RKO (cell line): ENCODE measurements at places on chromosomes 3 and 15.
A peak's percentile ranks its signal among the peaks of the same experiment; 100 is the strongest.

- DNase-seq = no peak
These were observed 81.5 kb downstream of the CSNK1G1 start for GRCh38 chr15:64274341-64274950.

DNA sequence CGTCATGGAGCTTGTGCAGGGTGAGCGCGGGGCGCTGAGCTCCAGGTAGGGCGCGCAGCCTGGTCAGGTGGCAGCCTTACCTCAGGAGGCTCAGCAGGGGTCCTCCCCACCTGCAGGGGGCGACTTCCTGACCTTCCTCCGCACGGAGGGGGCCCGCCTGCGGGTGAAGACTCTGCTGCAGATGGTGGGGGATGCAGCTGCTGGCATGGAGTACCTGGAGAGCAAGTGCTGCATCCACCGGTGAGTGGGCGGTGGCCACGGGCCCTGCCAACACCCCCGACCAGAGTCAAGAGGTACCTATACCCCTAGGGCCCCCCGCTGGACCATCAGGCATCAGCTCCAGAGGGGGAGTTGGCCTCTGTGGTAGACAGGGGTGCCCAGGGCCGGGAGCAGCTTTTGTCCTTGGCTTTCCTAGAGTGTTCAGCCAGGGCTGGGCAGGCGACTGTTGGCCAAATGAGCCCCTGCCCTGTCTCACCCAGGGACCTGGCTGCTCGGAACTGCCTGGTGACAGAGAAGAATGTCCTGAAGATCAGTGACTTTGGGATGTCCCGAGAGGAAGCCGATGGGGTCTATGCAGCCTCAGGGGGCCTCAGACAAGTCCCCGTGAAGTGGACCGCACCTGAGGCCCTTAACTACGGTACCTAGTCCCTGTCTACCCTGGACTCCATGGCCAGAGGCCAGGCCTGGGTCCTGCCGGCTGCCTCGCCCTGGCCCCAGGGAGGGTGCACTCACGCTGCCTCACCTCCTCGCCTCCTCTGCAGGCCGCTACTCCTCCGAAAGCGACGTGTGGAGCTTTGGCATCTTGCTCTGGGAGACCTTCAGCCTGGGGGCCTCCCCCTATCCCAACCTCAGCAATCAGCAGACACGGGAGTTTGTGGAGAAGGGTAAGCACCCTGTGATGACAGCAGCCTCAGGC lies 9.1 kb downstream of the FES start:
- DNase-seq = no peak

- DNase-seq = no peak
These were observed 129.3 kb upstream of the UBE2E2 start for GRCh38 chr3:23073724-23074305.

- DNase-seq = no peak
These were observed 398.1 kb downstream of the NSUN3 start for GRCh38 chr3:94460931-94461330.

DNA sequence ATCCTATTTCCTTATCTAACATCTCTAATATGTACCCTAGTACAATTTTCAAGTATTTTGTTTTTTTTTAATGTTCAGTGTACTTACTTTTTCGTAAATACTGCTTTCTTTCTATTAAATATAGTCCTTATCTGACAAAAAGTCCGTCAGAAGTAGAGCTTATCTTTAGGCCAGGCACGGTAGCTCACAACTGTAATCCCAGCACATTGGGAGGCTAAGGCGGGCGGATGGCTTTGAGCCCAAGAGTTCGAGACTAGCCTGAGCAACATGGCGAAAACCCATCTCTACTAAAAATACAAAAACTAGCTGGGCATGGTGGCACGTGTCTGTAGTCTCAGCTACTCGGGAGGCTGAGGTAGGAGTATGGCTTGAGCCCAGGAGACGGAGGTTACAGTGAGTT lies 41.1 kb downstream of the USP3 start:
- DNase-seq = no peak

DNA sequence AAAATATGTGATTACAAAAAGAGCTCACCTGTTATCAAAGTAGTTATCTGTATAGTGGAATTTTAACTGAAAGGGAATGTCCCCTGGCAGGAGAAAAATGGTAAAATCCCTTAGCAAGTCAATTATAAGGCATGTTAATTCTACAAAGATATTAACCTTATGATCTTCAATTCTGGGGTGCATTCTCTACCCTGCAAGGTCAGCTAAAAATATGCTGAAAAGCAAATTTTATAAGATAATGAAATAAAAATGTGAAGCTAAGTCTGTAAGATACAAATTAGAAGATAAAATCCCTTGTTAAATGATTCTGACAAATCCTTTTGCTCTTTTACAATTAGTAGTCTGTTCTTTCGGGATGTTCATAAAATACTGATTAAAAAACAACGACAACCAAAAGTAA lies 109.8 kb downstream of the BBX start:
- no peak for DNase-seq

GRCh38 chr3:185330238-185330637 lies 32.7 kb upstream of the MAP3K13 start:
- DNase-seq = no peak

GRCh38 chr3:148464246-148464645 lies 233.5 kb upstream of the AGTR1 start:
- DNase-seq = no peak

DNA sequence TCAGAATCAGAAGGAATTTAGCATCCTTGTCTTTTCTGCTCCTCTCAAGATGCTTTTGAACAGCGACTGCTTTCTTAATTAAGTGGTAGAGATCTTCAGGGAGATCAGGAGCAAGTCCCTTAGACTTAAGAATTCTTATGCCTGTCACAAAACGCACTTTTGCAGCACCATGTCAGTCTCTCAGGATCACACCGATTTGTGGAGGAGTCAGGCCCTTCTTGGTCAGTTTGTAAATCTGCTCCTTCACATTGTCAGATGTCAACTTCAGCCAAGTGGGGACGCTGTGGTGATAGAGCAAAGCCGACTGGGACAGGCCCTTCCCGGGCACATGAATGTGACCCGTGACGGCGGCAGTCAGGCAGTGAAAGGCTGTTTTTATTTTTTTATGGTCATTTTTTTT lies 35.7 kb upstream of the MYZAP start:
- no peak for DNase-seq

GRCh38 chr15:73744293-73744692 lies 8.9 kb downstream of the INSYN1 start:
- no peak for DNase-seq

DNA sequence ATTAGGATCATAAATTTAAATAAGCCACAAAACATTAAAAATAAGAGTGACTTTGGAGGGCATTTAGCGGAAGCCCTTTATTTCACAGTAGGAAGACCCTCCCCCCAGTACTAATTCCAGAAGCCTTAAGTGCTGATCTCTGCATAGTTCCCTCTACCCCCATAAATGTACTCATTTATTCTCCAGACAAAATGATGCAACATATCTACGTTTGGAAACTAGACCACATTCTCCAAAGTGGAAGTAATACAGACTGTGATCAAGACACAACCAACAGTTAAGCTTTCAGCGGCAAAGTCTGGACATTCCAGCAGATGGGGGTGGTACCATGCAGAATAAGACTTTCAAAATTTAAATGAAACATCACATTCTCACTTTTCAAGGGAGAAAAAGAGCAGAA lies 44.8 kb upstream of the RPS17 start:
- no peak for DNase-seq

- DNase-seq = no peak
These were observed 65.6 kb downstream of the CCNL1 start for GRCh38 chr3:157094301-157094700.

DNA sequence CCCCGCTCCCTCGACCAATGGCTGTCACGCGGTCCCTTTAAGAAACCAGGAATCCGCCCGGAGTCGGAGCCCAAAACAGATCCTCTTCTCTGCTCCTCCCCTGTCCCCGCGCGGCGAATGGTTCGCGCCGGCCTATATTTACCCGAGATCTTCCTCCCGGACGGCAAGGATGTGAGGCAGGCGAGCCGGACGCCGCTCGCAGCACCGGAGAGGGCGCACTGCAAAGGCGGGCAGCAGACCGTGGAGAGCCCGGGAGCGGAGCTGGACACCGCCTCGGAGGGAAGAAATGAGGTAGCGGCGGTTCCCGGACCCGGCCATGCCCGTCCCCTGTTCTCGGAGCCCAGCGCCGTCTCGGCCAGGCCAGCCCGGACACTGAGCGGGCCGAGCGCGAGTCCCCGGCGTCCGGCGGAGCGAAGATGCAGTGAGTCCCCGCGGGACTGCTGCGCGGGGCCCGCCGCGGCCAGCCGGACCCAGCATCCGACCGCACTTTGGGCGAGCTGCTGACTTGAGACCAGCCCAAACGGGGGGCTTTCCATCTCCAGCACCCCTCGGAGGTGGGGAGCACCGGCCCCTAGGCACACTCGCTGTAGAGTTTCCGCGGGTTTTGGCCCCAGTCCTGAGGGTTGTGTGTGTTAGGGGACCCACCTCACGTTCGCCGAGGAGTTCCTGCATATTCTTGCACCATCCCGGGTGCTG lies at the start of gene FAM43A:
Gene FAM43A, plus strand, starts transcription at position 166 of the 696 bp plus-strand sequence. CDS start 944 bp downstream, outside the sequence.
- DNase-seq = peak; percentile 94

DNA sequence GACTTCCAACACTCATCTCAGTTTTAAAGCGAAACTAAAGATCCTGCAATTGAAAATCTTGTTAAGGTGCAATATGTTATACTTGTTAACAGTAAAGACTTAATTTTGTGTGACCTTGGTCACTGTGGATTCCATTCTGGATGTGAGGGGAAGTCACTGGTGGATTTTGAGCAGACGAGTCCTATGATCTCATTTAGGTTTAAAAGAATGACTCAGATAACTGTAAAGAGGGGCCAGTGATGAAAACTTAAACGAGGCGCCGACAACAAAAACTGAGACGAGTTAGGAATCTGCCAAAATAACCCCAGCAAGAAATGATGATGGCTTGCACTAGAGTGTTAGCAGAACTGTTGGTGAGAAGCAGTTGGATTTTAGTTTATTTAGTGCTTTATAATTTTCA lies 56.5 kb downstream of the LRRC28 start:
- no peak for DNase-seq

- no peak for DNase-seq
These were observed 13.5 kb downstream of the CCPG1 start for GRCh38 chr15:55394694-55395093.

DNA sequence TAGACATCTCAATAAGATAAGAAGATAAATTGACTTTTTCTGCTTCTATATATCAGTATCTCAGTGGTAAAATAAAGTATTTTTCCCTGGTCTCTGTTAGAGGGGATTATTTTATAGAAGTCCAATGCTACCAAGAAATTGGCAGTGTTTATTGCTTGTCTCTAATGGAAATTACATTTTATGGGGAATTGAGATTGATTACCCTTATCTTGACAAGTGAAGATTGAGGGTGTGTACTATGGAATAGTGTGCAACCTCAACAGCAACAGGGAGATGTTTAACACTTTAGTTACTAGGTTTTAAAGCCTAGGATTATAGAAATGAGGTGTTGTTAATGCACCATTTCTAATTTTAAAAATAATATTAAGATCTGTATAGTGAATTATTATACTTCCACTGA lies 154.8 kb upstream of the ROBO1 start:
- DNase-seq = no peak

DNA sequence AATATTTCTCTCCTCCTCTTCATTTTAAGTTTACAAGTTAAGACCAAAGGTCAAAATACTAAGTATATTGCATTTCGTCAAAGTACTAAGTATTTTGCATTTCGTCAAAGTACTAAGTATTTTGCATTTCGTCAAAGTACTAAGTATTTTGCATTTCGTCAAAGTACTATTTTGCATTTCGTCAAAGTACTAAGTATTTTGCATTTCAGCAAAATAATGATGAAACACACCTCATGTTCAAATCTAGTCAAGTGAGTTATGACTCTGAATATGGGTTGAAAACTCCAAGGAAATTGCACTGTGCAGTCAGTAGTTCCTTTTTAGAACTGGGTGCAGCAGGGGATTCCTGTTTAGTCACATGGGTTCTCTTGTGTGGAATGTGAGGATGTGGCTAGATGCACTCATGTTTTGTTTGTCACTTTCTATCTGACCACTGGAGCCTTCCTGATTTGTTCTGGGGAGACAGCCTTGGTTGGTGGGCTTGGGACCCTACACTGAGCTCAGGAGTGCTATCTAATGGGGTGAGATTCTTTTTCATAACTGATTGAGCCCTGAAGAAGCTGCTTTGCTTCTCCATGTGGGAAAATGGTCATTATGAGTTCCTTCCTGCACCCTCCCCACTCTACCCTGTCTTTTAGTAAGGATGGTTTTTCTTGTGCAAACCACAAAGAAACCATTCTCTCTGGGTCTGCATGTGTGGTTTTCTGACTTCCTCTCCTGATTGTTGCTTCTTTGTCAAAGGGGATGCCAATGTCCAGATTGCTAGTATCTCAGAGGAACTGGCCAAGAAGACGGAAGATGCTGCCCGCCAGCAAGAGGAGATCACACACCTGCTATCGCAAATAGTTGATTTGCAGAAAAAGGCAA lies 73.4 kb downstream of the CCK start:
- DNase-seq = no peak

- no peak for DNase-seq
These were observed 32.8 kb upstream of the TSEN2 start for GRCh38 chr3:12451481-12451880.

GRCh38 chr15:70698426-70698825 lies 64.9 kb downstream of the UACA start:
- DNase-seq = no peak

- DNase-seq = no peak
These were observed 319.4 kb upstream of the STAC start for GRCh38 chr3:36060950-36061349.

GRCh38 chr3:158809642-158810041 lies 7.8 kb downstream of the MFSD1 start:
- no peak for DNase-seq

DNA sequence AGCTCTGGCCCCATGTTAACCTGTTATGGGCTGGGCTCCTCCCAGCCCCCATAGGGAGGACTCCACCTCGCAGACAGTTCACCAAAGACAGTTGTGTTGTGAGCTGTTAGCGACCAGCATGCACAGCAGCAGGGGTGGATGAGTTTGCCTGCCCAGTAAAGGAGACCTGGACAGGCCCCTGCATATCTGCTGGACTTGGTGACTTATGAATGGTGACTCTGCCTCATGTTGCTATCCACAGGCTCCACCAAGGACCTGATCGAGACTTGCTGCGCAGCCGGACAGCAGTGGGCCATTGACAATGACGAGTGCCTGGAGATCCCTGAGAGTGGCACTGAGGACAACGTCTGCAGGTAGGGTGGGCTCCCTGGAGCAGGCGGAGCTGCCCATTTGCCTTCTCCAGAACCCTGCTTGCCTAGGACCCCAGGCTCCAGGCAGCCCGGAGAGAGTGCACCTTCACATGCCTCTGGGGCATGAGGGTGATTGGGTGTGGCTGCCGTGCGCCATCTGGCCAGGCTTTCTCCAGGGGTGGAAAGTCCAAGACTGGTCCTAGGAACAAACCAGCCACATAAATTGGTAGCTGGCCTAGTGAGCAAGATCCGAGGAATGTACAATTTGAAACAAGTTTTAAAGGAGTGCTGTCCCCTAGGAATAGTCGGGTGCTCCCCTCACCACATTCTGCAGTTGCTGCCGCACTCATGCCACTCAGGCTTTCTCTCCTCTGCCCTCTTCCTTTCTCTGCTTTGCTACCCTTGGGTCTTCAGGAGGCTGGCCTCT lies 59.1 kb downstream of the FBLN2 start:
- no peak for DNase-seq

- no peak for DNase-seq
These were observed 21.8 kb downstream of the TRIM42 start for GRCh38 chr3:140699516-140700231.
